ENCODE measurements at places on chromosomes 2 and 18. TPM values are rescaled to one million over a fixed set of nuclear protein-coding genes. Genes with fewer than 3 reads are reported as not detected.

TDRD15 gene
- not detected for total RNA-seq

CROCC2 gene
- total RNA-seq = not detected

UGT1A4 gene
- not detected for total RNA-seq

SIX2 gene
- not detected for total RNA-seq

PLA2R1 gene
- total RNA-seq = not detected

DNA sequence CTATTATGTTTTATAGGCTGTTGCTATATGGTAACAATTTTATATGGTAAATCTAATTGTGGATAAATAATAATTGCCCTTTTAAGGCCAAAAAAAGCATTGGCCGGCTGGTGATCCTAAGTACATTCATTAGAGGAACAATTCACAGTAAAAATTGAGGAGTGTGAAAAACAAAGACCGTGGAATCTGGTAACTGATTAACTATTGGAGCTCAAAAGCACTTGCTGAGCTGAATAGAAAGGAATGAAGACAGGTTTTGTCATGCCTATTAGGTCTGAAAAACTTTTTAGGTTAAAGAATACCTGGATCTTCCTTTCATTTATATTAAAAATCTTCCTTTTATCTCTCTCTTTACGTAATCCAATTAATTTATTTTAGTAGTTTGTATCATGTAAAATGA is 18.5 kb upstream of the RBBP8 start:
- H3K4me3 ChIP-seq = no peak overlapping the region
- H3K27ac ChIP-seq = no peak overlapping the region
- no peaks in the 10 kb centered on the region for H3K36me3 ChIP-seq
- DNase-seq = no peak
- peaks cover 10% of the 10 kb centered on the region for H3K27me3 ChIP-seq

DNA sequence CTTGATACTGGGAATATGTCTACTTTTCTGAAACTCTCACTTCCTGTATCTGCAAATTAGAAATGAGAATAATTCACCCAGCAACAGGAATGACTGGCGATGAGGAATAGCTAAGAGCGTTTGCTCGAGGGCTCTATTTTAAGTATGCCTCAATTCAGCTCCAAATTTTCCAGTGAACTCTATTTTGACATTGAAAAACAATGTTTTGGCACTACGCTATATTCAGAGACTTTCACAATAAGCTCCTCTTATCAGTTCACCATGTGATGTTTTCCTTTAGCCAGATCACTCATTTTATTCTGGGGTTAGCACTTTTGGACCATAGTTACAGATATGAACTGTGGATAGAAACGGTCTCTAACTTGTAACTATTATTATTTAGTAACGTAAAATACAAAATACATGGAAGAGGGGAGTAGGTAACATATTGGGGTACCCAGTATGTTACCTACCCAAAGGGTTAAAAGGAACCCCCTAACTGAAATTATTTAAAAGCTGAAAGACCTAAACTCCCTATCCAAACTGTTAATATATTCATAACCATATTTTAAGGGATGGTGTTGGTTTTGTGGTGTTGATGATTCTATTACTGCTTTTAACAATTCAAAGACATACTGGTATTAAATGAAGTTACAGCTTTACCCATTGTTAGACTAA is 28.1 kb downstream of the SLC40A1 start:
- no peaks in the 10 kb centered on the region for H3K36me3 ChIP-seq
- H3K27ac ChIP-seq = no peak overlapping the region
- H3K4me1 ChIP-seq = peaks cover 6% of the 10 kb centered on the region
- peaks cover 3% of the 10 kb centered on the region for H3K27me3 ChIP-seq
- DNase-seq = no peak

- H3K4me3 ChIP-seq = no peak overlapping the region
- no peaks in the 10 kb centered on the region for H3K4me1 ChIP-seq
- H3K27me3 ChIP-seq = no peaks in the 10 kb centered on the region
- no peak for DNase-seq
These were observed 18.7 kb upstream of the IHH start for GRCh38 chr2:219079417-219079816.

GRCh38 chr2:43269706-43270105 is 43.3 kb upstream of the ZFP36L2 start:
- no peaks in the 10 kb centered on the region for H3K27me3 ChIP-seq
- H3K4me3 ChIP-seq = no peak overlapping the region
- H3K4me1 ChIP-seq = peaks cover 16% of the 10 kb centered on the region
- H3K36me3 ChIP-seq = peaks cover 19% of the 10 kb centered on the region
- H3K27ac ChIP-seq = peak overlapping the region; percentile 15

DNA sequence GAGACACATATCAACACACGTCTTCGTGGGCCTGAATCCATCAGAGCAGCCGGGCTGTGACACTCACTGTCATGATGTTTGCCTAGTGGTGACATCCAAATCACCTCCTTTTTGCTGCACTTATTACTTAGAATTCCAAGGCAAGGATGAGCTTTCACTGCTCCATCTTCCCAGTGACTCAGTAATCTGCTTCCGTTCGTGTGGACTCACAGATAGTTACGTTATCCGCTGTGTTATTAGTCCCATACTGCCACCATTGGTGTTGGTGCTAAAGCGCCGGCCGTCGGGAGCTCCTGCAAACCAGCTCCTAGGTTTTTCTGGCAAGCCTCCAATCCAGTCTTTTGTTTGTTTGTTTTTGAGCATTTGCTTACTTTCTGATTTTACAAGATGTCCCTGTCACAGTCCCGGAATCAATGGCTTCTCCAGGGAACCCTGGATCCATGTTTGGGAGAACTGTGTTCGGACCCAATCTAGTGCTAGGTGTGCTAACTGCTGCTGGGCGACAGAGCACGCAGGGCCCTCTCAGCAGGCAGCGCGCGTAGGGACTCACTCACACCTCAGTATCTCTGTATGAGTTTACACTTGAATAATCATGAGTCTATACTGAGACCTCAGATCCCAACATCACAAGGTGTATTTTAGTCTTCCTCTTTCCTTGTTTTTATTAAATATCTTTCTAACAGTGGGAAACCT is 42.6 kb downstream of the HDAC4 start:
- H3K27me3 ChIP-seq = no peaks in the 10 kb centered on the region
- peaks cover 6% of the 10 kb centered on the region for H3K4me1 ChIP-seq
- H3K36me3 ChIP-seq = peaks cover 25% of the 10 kb centered on the region
- no peak overlapping the region for H3K27ac ChIP-seq

- no peak overlapping the region for H3K27ac ChIP-seq
- H3K4me3 ChIP-seq = no peak overlapping the region
- no peak for DNase-seq
- no peaks in the 10 kb centered on the region for H3K36me3 ChIP-seq
- no peaks in the 10 kb centered on the region for H3K4me1 ChIP-seq
- H3K27me3 ChIP-seq = no peaks in the 10 kb centered on the region
These were observed 26.9 kb downstream of the NCKAP5 start for GRCh38 chr2:133541376-133541775.

GRCh38 chr18:8912348-8913326 is 189.9 kb upstream of the NDUFV2 start:
- DNase-seq = no peak
- no peaks in the 10 kb centered on the region for H3K27me3 ChIP-seq
- H3K4me1 ChIP-seq = no peaks in the 10 kb centered on the region
- no peak overlapping the region for H3K4me3 ChIP-seq

- peaks cover 53% of the 10 kb centered on the region for H3K36me3 ChIP-seq
- H3K27ac ChIP-seq = no peak overlapping the region
- no peak for DNase-seq
- H3K4me1 ChIP-seq = no peaks in the 10 kb centered on the region
- H3K4me3 ChIP-seq = no peak overlapping the region
- H3K27me3 ChIP-seq = no peaks in the 10 kb centered on the region
These were observed 79.5 kb downstream of the CCDC138 start for GRCh38 chr2:108866041-108866440.

DNA sequence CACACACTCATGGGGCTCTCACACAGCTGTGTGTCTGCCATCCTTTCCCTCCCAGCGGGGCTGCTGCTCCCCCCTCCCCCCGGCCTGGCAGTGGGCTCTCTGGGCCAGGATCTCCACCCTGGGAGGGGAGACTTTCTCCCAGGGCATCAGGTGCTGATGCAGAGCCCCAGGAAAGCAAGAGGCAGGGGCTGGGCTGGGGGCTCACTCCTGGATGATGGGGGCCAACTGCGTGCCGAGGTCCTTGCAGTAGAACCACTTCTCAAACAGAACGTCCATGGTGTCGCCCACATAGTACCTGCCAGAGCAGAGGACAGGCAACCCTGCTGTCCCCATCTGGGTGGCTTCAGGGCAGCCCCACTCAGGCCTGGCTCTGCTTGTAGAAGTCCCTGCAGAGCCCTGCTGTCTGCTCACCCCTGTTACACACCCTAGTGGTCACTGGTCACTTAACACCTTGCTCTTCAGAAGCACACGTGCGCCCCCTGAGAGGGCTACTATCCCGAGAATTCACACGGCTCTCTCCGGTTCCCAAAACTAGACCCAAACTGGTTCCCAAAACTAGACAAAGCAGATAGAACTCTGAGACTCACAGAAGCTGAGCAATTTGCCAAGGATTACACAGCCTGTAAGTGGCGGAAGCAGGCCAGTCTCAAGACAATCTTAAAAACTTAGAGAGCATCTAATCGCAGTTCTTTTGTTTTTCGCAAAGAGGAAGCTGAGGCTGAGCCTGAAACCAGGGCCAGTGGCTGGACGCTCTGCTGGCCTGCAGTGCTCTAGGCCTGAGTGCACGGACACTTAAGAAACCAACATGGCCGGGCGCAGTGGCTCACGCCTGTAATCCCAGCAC is 6.6 kb upstream of the OXER1 start:
- no peaks in the 10 kb centered on the region for H3K27me3 ChIP-seq
- no peaks in the 10 kb centered on the region for H3K4me1 ChIP-seq
- no peaks in the 10 kb centered on the region for H3K36me3 ChIP-seq
- DNase-seq = no peak
- no peak overlapping the region for H3K4me3 ChIP-seq
- H3K27ac ChIP-seq = no peak overlapping the region

DNA sequence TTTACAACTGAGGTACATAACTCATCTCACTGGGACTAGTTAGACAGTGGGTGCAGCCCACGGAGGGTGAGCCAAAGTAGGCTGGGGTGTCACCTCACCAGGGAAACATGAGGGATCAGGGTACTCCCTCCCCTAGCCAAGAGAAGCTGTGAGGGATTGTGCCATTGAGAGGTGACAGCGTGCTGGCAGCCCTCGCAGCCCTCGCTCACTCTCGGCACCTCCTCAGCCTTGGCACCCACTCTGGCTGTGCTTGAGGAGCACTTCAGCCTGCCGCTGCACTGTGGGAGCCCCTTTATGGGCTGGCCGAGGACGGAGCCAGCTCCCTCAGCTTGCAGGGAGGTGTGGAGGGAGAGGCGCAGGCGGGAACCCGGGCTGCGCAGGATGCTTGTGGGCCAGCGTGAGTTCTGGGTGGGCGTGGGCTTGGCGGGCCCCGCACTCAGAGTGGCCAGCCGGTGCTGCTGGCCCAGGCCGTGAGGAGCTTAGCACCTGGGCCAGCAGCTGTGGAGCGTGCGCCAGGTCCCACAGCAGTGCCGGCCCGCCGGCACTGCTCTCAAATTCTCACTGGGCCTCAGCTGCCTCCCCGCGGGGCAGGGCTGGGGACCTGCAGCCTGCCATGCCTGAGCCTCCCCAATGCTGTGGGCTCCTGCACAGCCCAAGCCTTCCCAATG is 44.5 kb upstream of the FAM110C start:
- no peak for DNase-seq
- no peak overlapping the region for H3K4me3 ChIP-seq
- H3K4me1 ChIP-seq = no peaks in the 10 kb centered on the region
- no peak overlapping the region for H3K27ac ChIP-seq
- H3K27me3 ChIP-seq = peaks cover 2% of the 10 kb centered on the region

DNA sequence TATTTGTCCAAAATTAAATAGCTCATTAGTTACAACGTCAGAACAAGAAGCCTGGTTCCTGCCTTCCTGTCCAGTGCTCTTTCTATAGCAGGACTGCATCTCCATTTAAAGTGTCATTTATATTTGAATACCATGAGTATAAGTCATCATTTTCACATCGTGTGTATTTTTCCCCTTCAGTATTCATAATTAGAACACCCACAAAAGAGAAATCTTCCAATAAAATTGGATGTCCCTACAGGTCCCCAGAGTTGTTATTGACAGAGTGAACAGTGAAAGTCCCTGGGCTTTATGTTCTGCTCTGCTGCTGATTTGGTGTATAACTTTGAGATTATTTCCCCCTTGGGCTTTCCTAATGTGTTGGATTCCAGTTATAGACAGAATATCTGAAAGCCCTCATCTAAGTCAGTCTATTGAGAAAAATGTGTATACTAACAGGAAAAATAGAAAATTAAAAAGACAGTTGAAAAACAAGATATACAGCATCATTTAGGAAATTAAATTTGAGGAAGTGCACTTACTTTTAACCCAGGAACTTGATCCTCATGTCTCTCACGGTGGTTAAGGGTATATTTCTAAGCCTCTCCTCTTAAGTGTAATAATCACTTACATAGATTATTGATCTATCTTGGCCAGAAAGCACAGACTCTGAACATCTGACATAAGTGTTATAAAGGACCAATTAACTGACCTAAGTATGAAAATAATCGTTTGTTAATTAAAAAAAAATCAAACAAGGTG is 15.2 kb upstream of the REV1 start:
- H3K4me1 ChIP-seq = peaks cover 5% of the 10 kb centered on the region
- DNase-seq = no peak
- H3K27ac ChIP-seq = no peak overlapping the region
- H3K27me3 ChIP-seq = peaks cover 5% of the 10 kb centered on the region
- H3K36me3 ChIP-seq = no peaks in the 10 kb centered on the region
